ENCODE measurements at places on chromosomes 16 and 17. TPM values are rescaled to one million over a fixed set of nuclear protein-coding genes. Genes with fewer than 3 reads are reported as not detected.

The DHX8 gene
- total RNA-seq, result 23.6 TPM

The KLHL10 gene
- under 0.01 TPM for total RNA-seq

The PGS1 gene
- total RNA-seq, result 31.4 TPM

The ZFPM1 gene
- total RNA-seq, result 0.89 TPM

The LITAFD gene
- total RNA-seq, result not detected

The C1QTNF1 gene
- 28.3 TPM for total RNA-seq

The MYO15B gene
- total RNA-seq, result 0.18 TPM

The HSD17B2 gene
- not detected for total RNA-seq

The ETV4 gene
- 16.8 TPM for total RNA-seq

The ACSM2B gene
- total RNA-seq, result not detected

The TP53TG3 gene
- total RNA-seq, result not detected

The PRSS27 gene
- 0.35 TPM for total RNA-seq

The KREMEN2 gene
- total RNA-seq, result not detected

The FSCN2 gene
- total RNA-seq, result 0.35 TPM

The PLA2G10 gene
- not detected for total RNA-seq

The XYLT1 gene
- total RNA-seq, result 5.5 TPM

The KRTAP9-2 gene
- total RNA-seq, result not detected

The C16orf90 gene
- total RNA-seq, result not detected

The CES5A gene
- total RNA-seq, result not detected

The NPIPA5 gene
- 5.8 TPM for total RNA-seq

The TBC1D3I gene
- not detected for total RNA-seq

The ABCA8 gene
- 23.6 TPM for total RNA-seq

The XAF1 gene
- 6.3 TPM for total RNA-seq

The TBC1D3G gene
- total RNA-seq, result not detected

The EFCAB13 gene
- 0.89 TPM for total RNA-seq

The ITGB3 gene
- 4.4 TPM for total RNA-seq

The OR2C1 gene
- total RNA-seq, result not detected

The SPHK1 gene
- 34.3 TPM for total RNA-seq

The BAHCC1 gene
- 6.3 TPM for total RNA-seq

The PPY gene
- not detected for total RNA-seq

The LRRC37A gene
- total RNA-seq, result 1.7 TPM

The GPRC5B gene
- 11.5 TPM for total RNA-seq

The KIF1C gene
- 54.8 TPM for total RNA-seq

The CCDC78 gene
- 0.29 TPM for total RNA-seq

The ADAMTS18 gene
- not detected for total RNA-seq

The SPATA22 gene
- 0.71 TPM for total RNA-seq

Data from myometrial cell (primary cell).